Left lung (tissue), 14 donors: ENCODE measurements at places on chromosomes 1 and 21. TPM values are rescaled to one million over a fixed set of nuclear protein-coding genes. Genes with fewer than 3 reads are reported as not detected.

GRCh38 chr1:41666981-41667631, 182.6 kb upstream of the EDN2 start:
- H3K36me3 ChIP-seq: no peaks in the 10 kb centered on the region
- no peak overlapping the region for H3K4me3 ChIP-seq
- peaks cover 8% of the 10 kb centered on the region for H3K27me3 ChIP-seq
- peaks cover 4% of the 10 kb centered on the region for H3K4me1 ChIP-seq

- no peak overlapping the region for H3K4me3 ChIP-seq
- DNase-seq: no peak
- peaks cover 7% of the 10 kb centered on the region for H3K36me3 ChIP-seq
These were observed 10.8 kb upstream of the ADAM30 start for GRCh38 chr1:119906927-119907652.

The ZNF683 gene
- polyA plus RNA-seq: 0.10 TPM

The BRINP3 gene
- 18.1 TPM for polyA plus RNA-seq

GRCh38 chr1:185375583-185375982, 58.5 kb upstream of the IVNS1ABP start:
- H3K36me3 ChIP-seq: no peaks in the 10 kb centered on the region
- no peaks in the 10 kb centered on the region for H3K4me1 ChIP-seq
- peak overlapping the region; percentile 90 for H3K27ac ChIP-seq
- H3K27me3 ChIP-seq: no peaks in the 10 kb centered on the region

DNA sequence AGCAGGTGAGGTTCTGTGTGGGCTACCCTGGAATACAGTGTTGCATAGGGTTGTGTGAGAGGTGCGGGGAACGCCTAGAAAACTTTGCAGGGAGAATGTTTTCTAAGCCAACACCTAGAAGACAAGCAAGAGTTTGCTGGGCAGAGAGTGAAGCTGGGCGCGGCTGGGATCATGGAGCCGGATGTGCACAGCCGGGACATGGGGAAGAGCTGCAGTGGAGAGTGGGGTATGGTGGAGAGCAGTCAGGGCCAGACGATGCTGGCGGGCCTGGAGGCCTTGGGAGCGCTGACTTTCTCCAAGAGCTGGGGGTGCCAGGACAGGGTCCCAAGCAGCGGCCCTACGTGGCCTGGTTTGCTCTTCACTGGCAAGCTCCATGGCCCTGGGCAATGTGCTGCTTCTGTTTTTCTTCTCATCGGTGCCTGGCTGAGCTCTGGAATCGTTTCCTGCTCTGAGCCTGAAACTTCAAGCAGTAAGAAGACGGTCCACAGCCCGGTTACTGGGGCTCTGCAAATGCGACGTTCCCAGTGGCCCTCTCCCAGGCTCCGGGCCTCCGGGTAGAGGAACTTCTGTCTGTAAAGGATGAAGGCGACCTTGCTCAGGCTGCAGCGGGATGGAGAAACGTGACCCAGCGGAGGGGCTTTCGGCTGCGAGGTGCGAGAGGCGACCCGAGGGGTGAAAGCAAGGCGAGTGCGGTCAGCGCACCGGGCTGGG, 51.9 kb upstream of the CD34 start:
- H3K36me3 ChIP-seq: no peaks in the 10 kb centered on the region
- DNase-seq: peak; percentile 39
- peak overlapping the region; percentile 92 for H3K27ac ChIP-seq
- peak overlapping the region; percentile 42 for H3K4me3 ChIP-seq
- H3K27me3 ChIP-seq: peaks cover 28% of the 10 kb centered on the region

The MRPS15 gene
- 64.9 TPM for polyA plus RNA-seq

DNA sequence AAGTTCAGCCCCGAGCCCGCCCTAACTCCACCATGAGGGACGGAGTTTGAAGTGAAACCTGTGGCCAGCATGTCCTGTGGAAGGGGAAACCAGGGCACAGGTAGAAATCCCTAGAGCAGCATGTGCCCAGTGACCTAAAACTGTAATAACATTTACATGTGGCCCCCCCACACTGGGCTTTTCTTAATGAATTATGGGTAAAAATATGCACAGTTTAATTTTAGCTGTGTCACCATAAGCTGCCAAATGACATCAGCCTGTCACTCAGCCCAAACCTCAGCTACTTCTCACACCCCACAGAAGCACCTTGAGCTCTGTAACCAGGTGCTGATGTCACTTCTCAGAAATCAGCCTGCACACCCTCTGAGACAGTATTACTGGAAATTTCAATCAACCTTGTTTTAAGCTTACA, 50.0 kb upstream of the SLC19A1 start:
- H3K27me3 ChIP-seq: no peaks in the 10 kb centered on the region
- no peak overlapping the region for H3K4me3 ChIP-seq
- no peak overlapping the region for H3K27ac ChIP-seq
- no peaks in the 10 kb centered on the region for H3K36me3 ChIP-seq

GRCh38 chr1:3192361-3192760, 123.4 kb downstream of the PRDM16 start:
- DNase-seq: no peak
- H3K4me1 ChIP-seq: peaks cover 10% of the 10 kb centered on the region
- H3K36me3 ChIP-seq: no peaks in the 10 kb centered on the region
- H3K27me3 ChIP-seq: peaks cover 16% of the 10 kb centered on the region
- no peak overlapping the region for H3K4me3 ChIP-seq
- no peak overlapping the region for H3K27ac ChIP-seq

GRCh38 chr1:184875218-184875617, 99.1 kb downstream of the NIBAN1 start:
- H3K4me1 ChIP-seq: peaks cover 34% of the 10 kb centered on the region
- H3K27me3 ChIP-seq: no peaks in the 10 kb centered on the region
- no peaks in the 10 kb centered on the region for H3K36me3 ChIP-seq
- no peak overlapping the region for H3K27ac ChIP-seq

DNA sequence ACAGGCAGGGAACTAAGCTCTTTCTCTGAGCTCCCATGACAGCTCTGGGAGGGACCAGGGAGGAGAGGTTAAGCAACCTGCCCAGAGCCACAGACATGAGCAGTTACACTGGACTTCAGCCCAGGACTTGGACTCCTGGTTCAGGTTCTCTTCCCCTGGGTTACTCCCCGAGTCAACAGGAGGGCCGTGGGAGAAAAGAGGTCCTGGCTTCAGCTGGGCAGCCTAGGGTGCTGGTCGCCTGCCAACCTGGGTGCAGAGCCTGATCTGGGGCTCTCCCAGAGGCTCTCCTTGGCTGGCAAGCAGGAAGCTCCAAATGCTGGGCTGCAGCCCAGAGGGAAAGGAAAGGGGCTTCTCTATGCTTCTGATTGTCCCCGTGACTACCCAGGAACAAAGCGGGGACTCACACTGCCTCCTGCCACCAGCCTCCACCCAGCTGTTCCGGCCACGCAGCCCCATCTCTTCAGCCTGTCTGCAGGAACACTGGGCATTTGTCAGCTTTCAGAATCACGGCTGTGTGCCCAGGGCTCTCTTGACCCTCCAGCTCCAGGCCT, 141.8 kb downstream of the HIVEP3 start:
- no peak overlapping the region for H3K27ac ChIP-seq
- H3K36me3 ChIP-seq: no peaks in the 10 kb centered on the region
- DNase-seq: no peak
- no peak overlapping the region for H3K4me3 ChIP-seq
- peaks cover under 1% of the 10 kb centered on the region for H3K4me1 ChIP-seq

The PLA2G2C gene
- 0.06 TPM for polyA plus RNA-seq

The S100A3 gene
- polyA plus RNA-seq: not detected

GRCh38 chr21:38972078-38972477, 166.3 kb downstream of the ETS2 start:
- no peaks in the 10 kb centered on the region for H3K27me3 ChIP-seq
- no peaks in the 10 kb centered on the region for H3K36me3 ChIP-seq
- H3K4me3 ChIP-seq: no peak overlapping the region
- no peaks in the 10 kb centered on the region for H3K4me1 ChIP-seq
- H3K27ac ChIP-seq: no peak overlapping the region
